Gastrocnemius medialis (tissue), 4 donors: ENCODE measurements at places on chromosomes 16 and 17. TPM values are rescaled to one million over a fixed set of nuclear protein-coding genes. Genes with fewer than 3 reads are reported as not detected.

- DNase-seq: no peak
Measured at GRCh38 chr16:2088759-2089358, 41.1 kb downstream of the TSC2 start.

GRCh38 chr17:55440391-55440790 is 18.8 kb upstream of the MMD start:
- DNase-seq: no peak

DNA sequence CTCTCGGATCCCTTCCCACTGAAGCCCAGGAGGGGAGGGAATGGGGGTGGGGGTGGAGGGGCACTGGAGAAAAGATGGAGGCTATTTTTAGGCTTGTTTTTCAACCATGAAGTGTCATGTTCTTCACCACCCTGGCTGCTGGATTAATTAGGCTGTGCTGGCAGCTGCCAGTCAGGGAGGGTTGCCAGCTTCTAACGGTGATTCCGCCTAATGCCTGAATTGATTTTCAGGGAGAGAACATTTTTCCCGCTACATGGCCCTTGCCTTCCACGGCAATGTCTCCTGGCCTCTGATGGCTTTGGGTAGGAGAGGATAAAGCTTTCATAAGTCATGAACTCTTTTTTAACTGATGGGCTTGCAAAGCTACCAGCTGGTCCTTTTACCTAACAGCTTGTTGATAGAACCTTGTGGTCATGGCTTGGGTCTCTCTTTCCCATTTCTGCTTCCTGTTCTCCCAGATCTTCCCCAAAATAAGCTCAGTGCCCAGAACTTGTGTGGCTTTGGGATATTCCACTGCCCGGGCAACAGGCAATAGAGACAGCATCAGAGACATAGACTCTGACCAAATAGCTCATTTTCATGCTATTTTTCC is 167.4 kb downstream of the PITPNC1 start:
- no peak for DNase-seq

GRCh38 chr17:61720016-61720795 is 129.2 kb upstream of the NACA2 start:
- DNase-seq: no peak

GRCh38 chr17:73733517-73733916 is 89.3 kb upstream of the SDK2 start:
- no peak for DNase-seq

DNA sequence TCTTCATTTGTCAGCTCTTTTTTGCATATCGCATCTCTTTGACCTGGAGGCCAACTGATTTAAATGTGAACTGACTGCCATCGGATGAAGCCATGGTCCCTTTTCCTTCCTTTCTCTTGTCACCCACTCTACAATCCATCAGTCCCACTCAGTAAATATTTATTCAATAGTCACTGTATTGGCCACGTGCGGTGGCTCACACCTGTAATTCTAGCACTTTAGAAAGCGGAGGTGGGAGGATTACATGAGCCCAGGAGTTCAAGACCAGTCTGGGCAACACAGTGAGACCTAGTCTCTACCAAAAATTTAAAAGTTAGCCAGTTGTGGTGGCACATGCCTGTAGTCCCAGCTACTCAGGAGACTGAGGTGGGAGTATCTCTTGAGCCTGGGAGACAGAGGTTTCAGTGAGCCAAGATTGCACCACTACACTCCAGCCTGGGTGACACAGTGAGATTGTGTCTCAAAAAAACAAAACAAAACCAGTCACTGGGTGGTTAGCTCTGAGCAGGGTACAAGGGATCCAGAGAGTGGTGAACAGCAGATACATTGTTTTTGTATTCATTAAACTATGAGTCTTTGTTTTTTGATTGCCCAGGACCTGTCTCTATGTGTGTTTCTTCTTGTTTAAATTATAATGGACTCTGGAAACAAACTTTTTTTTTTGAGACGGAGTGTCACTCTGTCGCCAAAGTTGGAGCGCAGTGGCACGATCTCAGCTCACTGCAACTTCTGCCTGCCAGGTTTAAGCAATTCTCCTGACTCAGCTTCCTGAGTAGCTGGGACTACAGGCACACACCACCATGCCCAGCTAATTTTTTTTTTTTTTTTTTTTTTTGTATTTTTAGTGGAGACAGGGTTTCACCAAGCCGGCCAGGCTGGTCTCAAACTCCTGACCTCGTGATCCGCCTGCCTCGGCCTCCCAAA is 6.9 kb downstream of the PHAF1 start:
- no peak for DNase-seq

MMP28 gene
- 3.1 TPM for total RNA-seq

ITGAX gene
- total RNA-seq: 0.65 TPM

PPP1R27 gene
- total RNA-seq: 708 TPM

FMNL1 gene
- total RNA-seq: 1.8 TPM

GRIN2C gene
- total RNA-seq: not detected

TPPP3 gene
- 31.9 TPM for total RNA-seq
